GM23248 (cell line): ENCODE measurements at places on chromosomes 3 and 15.

DNA sequence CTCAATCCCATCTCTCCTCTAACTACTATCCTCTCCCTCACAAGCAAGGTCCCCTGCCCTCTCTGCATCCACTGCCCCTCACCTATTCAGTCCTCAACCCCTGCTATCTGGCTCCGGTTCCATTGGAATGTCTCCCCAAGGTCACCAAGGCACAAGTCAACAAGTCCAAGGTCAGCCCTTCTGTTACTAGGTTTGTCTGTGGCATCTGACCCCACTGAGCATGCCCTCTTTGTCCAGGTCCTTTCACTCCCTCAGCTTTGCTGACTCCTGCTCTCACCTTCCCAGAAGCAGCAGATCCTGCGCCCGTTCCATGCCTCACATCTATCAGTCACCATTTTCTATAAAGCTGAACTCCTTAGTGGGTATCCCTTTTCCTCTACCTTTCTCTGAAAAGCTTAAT lies 8.3 kb upstream of the SEMA7A start:
- no peak for DNase-seq

DNA sequence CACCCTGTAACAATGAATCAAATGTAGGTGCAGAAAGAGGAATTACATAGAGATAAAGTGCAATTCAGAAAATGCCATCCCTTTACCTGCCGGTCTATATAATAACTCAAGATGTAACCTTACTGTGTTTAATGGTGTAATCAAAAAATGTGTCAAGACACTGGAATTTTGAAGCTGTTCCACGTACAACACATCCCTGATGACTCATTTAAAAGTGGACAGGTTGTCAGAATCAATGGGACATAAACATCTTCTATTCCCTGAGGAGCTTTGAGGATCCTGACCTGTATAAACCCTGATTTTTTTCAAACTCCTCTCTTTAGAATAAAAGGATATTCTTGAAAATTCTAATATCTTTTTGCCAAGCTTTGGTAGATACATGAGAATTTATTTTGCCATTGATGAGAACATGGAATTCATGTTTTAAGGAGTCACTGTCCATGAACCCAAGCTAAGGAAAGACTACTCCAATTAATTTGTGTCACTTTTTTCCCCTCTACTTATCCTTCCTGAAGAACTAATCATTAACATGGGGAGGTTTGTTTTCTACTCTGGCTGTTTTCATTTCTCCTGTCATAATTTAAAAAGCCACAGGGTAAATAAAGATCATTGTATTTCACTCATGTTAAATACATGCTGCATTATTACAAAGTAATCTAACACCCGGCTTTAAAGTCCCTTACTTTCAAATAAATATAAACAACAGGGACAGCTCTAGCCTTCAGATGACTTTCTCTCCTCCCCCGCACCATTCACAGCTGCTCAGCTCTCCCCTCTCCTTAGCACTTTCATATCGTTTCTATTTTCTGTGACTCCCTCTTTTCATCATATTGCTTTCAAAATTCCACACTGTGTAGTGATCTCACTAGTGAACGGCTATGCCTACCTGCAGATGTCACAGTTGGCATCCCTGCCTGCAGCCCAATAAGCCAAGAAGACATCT lies 138.3 kb downstream of the TAFA4 start:
- no peak for DNase-seq

DNA sequence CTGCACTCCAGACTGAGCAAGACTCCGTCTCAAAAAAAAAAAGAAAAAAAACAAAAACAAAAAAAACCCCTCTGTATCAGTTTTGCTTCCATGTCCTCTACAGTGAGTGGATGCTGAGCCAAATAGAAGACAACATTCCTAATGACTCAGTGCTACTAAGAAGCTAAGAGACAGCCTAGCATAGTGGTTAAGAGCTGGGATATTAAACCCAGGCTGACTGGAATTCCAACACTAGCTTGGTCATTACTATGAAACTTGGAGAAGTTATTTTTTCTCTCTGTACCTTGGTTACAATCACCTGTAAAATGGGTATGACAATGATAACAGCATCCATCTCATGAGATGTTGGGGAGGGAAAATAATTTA lies 60.9 kb upstream of the PYGO1 start:
- peak; percentile 86 for DNase-seq

DNA sequence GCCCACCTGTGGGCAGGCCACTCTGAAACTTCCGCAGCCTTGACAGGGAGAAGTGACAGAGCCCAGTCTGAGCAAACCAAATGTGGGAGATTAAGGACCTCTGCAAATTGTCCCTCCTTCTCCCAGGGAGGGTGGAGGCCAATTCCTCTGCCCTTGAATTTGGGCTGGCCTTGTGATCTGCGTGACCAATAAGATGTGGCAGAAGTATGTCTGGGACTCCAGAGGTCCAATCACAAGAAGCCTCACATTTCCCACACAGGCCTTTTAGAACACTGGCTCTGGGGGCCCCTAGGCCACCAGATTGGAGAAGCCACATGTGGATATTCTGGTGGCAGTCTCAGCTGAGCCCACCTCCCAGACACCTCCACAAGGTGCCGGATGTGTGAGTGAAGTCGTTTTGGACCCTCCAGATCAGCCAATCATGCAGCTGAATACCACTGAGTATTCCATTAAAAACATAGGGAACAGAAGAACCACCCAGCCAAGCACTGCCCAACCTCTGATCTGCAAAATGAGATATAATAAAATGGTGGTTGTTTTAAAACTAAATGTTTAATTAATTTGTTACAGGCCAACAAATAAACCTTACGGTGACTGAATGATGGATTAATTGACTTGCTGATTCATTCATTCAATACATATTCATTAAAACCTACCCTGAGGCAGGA lies 150.3 kb downstream of the NUP210 start:
- no peak for DNase-seq

- peak; percentile 8 for DNase-seq
These were observed 33.9 kb upstream of the MEX3B start for GRCh38 chr15:82079736-82080135.

- DNase-seq = peak; percentile 49
These were observed 321.0 kb upstream of the C2CD4B start for GRCh38 chr15:62486041-62486440.

- no peak for DNase-seq
These were observed 209.5 kb downstream of the ZIC1 start for GRCh38 chr3:147618691-147619090.

DNA sequence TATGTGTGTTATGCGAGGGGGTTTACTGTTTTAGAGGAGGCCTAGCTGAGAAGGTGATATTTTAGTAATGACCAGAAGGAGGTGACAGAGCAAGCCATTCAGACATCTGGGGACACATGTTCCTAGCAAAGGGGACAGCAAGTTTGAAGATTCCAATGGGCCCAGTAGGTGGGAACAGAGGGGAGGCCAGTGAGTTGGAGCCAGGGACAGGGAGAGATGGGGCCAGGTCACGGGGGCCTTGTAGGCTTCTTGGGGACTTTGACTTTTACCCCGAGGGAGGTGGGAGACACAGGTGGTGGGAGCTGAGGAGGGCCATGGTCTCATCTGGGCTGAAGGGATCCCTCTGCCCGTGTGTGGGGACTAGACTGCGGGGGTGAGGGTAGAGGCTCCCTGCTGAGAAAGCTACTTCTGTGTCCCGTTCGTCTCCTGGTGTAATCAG lies 72.5 kb downstream of the MGLL start:
- DNase-seq = no peak

DNA sequence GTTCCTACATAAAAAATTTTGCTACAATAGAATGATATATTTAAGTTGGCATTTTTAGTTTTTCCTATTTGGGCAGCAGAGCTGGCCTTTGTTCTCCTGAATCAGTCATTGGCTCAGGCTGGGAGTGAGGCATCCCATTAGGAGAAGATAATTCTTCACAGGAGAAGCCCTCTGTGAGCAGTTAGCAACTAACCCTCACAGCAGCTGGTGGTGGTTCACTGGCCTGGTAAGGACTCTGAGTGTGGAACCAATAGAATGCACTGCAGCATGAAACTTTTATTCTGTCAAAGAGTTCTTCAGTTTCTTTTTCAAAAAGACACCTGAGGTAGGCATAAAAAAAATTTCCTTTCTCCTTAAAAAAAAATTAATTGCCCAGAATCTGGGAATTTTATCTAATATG lies 562.6 kb downstream of the ZNF385D start:
- DNase-seq = peak; percentile 1

GRCh38 chr15:88484682-88485331 lies 17.3 kb downstream of the MRPS11 start:
- peak; percentile 74 for DNase-seq

- DNase-seq = no peak
These were observed 15.3 kb upstream of the FMN1 start for GRCh38 chr15:33209575-33210481.

GRCh38 chr3:156356537-156357363 lies 198.2 kb downstream of the SSR3 start:
- peak; percentile 37 for DNase-seq
